Left renal cortex interstitium (tissue), 4 donors: ENCODE measurements at places on chromosomes 2 and 18.

GRCh38 chr2:9284521-9285297, 78.1 kb downstream of the ASAP2 start:
- no peak for DNase-seq

DNA sequence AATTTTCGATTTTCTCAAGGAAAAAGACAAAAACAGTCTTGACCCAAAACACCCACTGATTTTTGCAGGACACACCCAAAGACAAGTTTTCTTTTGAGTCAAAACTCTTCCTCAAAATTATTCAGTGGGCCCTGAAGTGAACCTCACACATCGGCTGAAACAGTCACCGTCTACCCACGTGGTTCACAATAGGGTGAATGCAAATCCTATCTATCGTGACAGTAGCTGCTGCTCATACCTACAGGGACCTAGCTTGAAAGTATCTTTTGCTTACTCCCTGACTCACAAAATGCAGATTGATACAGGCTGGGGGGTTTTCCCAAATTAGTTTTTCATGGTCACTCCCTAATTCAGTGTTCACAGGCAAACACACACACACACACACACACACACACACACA, 10.7 kb upstream of the CD226 start:
- no peak for DNase-seq

GRCh38 chr2:107627164-107627563, 199.5 kb upstream of the RGPD4 start:
- no peak for DNase-seq

- DNase-seq: no peak
Measured at GRCh38 chr2:20615466-20616241, 35.2 kb downstream of the HS1BP3 start.

DNA sequence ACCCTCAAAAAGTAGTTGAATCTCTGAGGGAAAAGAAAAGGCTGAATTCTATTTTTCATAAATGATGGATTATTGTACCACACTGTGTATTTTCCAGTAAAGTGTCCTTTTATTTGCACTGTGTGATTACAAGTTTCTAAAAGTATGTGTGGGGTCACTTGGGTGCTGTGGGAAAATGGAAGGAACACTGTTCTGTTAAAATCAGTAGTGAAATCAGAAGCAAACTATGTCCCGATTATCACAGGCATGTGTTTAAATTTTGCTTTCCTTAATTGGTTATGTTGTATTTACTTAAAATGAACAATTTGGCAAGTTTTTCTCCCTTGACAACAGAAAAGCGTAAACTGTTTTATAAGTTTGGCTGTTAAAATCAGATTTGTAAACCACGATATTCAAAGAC, 353.1 kb downstream of the ARHGAP15 start:
- DNase-seq: no peak

- no peak for DNase-seq
Measured at GRCh38 chr2:48549972-48550371, 20.0 kb downstream of the STON1 start.

DNA sequence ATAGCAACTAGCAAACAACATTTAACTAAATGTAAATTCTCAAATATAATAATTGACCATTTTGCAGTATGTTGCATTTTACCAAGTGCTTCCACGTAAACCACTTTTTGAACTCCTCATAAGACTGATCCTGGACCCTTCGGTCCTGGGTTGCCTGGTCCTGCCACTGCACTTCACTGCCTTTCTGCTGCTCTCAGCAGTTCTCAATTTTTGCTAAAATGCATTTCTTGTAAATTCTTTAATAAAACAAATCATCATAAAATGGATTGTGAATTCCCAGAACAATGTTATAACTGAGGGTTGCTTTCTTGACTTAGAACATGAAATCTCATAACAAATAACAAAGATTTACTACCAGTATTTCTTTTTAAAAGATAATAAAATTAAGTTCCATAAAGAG, 12.9 kb upstream of the ADAM23 start:
- DNase-seq: no peak

- no peak for DNase-seq
Measured at GRCh38 chr2:206442474-206442832, 879 bp upstream of the ADAM23 start.
